ENCODE measurements at places on chromosomes 3 and 15.

GRCh38 chr3:15339786-15340215 lies 7.4 kb upstream of the SH3BP5 start:
- DNase-seq, result no peak

DNA sequence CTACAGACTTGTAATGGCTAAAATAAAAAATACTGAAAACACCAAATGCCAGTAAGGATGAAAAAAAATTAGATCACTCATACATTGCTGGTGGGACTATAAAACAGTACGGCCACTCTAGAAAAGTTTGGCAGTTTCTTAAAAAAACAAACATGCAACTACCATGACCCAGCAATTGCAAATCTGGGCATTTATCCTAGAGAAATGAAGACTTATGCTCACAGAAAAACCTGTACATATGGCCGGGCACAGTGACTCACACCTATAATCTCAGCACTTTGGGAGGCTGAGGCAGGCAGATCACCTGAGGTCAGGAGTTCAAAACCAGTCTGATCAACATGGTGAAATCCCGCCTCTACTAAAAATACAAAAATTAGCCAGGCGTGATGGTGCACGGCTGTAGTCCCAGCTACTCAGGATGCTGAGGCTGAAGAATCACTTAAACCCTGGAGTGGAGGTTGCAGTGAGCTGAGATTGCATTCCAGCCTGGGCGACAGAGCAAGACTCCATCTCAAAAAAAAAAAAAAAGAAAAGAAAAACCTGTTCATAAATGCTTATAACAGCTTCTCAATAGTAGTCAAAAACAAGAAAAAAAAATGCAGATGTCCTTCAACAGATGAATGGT lies 5.6 kb downstream of the TP53BP1 start:
- DNase-seq, result no peak

- no peak for DNase-seq
These were observed 109.5 kb downstream of the PGPEP1L start for GRCh38 chr15:98898122-98898521.

DNA sequence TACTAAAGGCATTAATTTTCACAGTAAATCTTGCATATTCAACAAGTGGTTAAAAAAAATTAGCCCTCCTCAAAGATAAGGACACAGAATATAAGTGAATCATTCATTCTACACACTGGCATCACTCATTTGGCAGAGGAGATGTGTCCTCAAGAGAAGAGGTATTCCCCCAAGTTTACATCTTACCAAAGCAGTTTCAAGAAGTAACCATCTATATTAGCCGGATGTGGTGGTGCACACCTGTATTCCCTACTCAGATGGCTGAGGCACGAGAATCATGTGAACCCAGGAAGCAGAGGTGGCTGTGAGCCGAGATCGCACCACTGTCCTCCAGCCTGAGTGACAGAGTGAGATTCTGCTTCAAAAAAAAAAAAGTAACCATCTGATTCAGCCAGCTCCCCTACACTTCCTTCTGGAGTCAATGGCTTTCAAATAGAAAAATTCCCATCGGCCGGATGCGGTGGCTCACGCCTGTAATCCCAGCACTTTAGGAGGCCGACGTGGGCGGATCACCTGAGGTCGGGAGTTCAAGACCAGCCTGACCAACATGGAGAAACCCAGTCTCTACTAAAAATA lies 15.4 kb downstream of the RAF1 start:
- DNase-seq, result no peak

GRCh38 chr15:99542828-99543227 lies 23.0 kb upstream of the MEF2A start:
- no peak for DNase-seq

DNA sequence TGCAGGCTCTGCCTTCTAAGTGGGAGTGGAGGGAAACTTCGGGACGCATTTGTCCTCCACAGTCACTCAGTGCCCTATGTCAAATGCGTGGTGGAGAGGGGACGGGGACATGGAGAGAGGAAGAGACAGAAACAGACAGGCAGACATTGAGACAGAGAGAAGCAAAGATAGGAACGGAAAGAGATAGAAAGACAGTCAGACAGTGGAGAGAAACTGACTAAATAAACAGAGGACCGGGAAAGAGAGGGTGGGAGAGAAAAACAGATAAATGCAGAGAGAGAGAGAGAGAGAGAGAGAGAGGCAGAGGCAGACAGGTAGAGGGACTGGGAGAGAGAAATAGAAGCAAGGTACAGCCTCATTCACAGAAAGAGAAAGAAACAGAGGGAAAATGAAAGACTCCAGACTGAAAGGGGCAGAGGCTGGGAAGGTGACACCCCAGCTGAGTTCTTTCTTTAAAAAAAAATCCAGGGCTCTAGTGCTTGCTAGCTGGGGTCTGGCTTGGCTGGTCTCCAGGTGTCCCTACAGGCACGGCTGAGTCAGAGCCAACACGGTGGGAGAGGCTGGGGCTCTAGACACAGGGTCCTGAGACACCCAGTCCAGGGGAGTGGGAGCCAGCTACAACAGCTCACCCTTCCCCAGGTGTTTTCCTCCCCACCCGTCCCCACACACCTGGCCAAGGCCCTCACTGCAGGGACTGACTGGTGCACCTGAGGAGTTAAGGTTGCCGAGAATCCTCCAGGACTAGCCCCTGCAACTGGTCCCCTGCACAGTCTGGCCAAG lies 506.1 kb upstream of the PROK2 start:
- DNase-seq, result no peak

GRCh38 chr3:11671648-11672100 lies 28.0 kb upstream of the VGLL4 start:
- no peak for DNase-seq

- no peak for DNase-seq
These were observed 38.1 kb downstream of the ST3GAL6 start for GRCh38 chr3:98801043-98801747.

DNA sequence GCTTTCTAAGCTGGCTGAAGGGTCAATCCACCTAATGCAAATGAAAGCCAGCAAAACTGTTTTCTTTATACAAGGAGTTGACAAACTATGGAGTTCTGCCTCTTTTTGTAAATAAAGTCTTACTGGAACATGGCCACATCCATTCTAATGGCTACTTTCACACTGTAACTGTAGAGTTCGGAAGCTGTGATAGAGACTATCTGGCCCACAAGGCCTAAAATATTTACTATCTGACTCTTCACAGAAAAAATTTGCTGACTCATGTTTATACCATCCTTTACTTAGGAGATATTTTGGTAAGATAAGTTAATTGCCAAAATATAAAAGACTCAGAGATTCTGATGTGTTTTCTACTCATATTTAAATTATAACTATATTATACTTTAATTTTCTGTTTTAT lies 93.7 kb upstream of the GK5 start:
- DNase-seq, result no peak

DNA sequence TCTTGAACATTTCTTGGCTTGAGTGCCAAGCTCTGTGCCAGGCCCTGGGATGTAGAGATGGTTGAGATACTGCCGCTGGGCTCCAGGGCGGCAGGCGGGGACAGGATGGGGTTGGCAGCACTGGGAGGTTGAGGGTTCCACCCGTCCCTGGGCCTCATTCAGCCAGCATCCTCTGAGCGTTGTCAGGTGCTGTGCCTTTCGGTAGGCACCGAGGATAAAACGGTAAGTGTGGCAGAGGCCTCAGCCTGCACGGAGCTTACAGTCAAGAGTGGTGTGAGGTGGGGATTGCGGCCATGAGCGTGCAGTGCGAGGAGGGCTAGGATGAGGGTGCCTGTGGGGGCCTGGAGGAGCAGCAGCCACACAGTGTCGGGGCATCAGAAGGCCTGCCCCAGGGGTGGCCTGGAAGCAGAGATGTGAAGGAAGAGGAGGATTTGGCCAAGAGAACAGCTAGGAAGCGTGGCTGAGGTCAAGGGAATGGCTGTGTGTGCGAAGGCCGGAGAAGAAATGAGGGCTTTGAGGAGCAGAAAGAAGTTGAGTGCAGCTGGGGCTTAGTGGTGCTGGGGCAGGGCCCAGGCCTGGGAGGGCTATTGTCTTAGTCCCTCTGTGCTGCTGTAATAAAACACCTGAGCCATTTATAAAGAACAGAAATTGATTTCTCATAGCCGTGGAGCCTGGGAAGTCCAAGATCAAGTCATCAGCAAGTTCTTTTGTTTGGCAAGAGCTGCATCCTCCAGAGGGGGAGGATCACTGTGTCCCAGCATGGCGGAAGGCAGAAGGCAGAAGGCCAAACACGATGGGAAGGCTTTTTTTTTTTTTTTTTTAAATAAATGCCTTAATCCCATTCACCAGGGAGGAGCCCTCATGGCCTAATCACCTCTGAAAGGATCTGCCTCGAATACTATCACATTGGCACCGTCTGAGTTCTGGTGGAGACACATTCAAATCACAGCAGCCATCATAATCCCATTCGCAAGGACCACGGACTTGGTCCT lies 22.7 kb downstream of the CORO2B start:
- no peak for DNase-seq

GRCh38 chr3:73520931-73521461 lies 103.7 kb downstream of the PDZRN3 start:
- no peak for DNase-seq

- DNase-seq, result no peak
These were observed 89.6 kb downstream of the AAGAB start for GRCh38 chr15:67164811-67165253.

DNA sequence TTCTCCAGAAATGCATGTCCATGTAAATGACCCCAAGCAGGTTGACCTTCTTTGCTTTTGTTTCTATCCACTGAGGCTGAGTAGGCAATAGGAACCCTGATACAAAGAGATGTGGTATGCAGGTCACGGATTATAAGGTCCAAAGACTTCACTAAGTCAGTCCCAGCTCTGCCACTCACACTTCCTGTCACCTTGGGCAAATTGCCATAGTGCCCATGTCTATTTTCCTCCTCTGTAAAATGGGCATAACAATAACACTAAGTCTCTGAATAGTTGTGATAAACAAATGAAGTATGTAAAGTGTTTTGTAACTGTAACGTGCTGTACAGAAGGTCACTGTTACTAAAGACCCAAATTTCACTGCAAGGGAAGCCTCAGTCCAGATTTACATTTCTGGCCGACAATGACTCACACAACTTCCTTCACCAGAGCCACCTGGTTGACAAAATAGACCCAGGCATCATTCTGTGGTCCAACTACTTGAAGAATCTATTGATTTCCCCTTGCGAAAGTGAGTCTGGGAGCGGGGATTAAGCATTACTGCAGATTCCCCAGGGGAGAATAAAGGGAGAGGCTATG lies 175.4 kb upstream of the LPP start:
- no peak for DNase-seq

DNA sequence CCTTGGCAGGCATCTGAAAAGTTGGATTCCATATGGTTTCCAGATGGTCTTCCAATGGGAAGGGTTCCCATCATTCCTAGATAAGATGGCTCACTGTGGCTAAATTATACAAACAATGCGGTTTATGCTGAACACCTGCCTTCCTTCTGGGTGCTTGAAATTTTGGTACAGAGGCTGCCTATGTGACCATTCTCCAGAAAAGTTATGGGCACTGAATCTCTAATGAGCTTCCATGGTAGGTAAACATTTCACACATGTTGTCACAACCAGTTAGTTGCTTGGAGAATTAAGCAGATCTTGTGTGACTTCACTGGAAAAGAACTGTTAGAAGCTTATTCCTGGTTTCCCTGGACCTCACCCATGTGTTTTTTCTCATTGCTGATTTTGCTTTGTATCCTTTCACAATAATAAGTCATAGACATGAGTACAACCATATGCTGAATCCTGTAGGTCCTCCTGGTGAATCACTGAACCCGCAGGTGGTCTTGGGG lies 30.1 kb downstream of the PLOD2 start:
- no peak for DNase-seq

DNA sequence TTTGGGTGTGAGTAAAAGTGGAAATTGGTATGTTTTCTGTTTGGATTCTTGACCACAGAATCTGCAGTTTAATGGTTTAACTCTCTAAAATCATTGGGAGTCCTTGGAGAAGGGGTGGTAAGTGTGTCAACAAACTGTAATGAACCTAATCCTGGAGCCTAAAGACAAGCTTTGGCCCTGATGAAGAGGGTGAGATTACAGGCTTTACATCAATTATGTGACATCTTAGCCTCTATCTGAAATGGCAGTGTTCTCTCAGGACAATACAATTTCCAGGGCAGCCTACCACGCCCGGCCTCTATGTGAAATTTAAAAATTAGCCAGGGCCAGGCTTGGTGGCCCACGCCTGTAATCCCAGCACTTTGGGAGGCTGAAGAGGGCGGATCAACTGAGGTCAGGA lies 4.3 kb upstream of the PKM start:
- no peak for DNase-seq

DNA sequence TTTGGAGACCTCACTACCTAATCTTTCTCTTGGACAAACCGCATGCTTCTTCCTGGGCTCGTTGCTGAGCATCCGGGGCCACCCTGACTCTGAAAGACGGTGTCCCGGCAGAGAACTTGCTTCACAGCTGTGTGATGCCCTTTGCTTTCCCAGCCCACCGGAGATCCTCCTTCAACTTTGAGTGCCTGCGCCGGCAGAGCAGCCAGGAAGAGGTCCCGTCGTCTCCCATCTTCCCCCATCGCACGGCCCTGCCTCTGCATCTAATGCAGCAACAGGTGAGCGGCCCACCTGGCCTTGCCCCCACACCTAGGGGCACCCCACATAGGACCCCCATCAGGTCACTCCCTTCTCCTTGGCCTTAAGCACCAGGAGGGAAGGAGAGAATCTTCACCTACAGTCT lies 37.7 kb downstream of the CHDH start:
- no peak for DNase-seq

DNA sequence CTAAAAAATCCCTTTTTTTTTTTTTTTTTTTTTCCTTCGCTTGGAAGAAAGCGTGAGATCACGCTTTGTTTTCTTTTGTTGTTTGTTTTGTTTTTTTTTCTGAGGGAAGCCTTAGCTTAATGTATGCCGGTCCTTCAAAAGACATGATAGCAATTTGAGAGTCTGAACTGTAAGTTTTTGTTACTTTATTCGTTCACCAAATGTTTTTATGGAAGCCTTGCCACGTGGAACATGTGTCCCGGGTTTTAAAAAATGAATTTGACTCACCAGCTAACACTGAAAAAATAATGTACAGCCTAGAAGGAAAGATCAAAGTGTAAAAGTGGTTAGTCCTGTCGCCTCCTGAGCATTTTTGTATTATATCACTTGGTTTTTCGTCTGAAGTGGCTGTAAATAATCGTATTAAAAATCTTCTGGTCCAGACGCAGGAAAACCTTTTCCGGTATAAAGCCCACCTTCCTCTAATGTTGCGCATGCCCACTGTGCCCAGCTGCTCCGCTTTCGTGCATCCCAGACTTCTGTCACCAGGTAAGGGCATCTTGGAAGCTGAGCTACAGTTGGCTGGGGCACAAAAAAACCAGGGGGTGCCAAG lies 795 bp upstream of the MYNN start:
- DNase-seq, result peak; percentile 85

DNA sequence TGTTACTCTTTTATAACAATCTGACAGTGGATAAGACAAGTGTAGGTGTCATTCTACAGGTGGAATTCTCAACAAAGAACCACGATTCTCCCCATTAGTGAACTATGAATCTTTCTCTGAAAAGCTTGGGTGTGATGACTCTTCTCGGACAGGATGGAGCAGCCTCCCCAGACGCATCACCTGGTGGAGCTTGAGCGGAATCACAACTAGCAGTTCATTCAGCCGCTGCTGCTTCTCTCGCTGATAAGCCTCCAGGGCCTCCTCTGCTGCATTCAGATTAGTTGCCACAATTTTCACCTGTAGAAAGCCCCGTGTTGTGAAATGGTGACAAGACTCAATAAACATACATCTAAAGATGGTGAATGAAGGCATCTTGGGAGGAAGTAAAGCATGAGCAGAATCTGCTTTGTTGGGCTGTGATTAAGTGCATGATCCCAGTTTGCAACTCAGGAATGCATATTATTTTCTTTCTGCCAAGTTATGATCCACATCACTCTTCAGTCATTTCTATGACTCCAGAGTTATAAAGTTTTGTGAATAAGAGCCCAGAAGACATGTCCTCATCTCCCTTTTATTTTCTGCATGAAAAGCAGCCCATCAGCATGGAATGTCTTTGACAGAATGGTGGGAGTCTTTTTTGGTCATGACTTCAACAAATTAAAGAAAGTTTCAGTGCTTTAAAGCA lies 93.6 kb downstream of the BOC start:
- DNase-seq, result no peak
